ENCODE measurements at places on chromosomes 5 and 9.

DNA sequence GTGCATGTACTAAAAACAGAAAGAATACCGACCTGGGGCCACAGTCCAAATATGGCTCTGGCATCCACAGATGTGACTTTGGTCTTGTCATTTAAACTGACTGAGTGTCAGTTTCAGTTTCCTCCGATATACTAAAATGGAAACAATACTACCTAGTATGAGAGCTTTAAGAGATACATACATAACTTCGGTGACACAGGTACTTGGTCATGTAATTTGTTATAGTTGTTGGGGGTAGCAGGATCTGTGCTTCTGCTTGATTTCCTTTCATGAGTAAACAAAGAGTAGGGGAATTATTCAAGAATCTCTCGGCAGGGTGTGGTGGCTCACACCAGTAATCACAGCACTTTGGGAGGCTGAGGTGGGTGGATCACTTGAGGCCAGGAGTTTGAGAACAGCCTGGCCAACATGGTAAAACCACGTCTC, 32.1 kb downstream of the MTMR12 start:
- no peak for DNase-seq

DNA sequence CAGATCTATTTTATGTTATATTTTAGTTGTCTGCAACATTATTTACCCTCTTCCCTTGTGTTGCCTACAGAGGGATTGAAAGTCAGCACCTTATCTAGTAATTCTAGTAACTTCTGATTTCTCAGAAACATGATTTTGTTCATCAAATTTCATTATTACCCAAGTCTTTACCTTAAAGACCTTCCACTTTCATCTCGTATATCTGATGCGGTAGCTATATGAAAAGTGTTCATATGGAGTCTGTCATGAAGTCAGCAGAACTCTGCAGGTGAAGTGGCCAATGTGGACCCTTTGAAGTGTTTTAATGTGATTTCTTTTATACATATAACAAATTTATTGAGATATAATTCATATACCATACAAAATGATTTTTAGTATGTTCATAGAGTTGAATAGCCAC, 40.0 kb downstream of the SLC44A1 start:
- DNase-seq, result no peak

DNA sequence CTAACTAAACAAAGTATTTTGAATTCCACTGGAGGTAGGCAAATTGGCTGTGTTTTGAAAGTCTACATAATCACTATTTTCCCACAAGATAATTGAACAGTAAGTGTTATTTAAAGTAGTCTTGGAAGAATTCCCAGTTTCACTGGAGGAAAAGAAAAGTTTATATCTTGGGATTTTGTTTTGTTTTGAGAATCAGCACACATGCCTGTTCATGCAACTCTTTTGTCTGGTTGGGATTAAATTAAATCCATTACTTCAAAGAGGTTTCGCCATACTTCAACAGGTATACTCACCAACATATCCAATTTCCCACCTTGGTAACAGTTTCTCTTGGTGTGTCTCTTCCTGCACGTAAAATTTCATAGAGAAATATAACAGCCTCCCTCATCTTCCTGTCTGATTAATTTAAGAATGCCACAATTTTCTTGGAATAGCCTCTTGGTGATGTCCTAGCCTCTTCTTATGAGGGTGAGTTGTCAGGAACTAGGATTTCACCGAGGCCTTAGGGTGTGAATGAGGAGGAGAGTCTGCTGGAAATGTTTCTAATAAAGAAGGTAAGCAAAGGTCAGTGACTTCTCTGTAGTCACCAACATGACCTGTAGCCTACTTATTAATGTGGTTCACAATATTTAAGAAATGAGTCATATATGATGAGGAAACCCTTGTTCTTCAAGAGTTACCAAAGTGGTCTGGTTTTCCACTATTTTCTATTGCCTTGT, 48.1 kb downstream of the ITGA2 start:
- DNase-seq, result no peak

- DNase-seq, result no peak
These were observed 6.1 kb downstream of the PRDM6 start for GRCh38 chr5:123094919-123095797.

DNA sequence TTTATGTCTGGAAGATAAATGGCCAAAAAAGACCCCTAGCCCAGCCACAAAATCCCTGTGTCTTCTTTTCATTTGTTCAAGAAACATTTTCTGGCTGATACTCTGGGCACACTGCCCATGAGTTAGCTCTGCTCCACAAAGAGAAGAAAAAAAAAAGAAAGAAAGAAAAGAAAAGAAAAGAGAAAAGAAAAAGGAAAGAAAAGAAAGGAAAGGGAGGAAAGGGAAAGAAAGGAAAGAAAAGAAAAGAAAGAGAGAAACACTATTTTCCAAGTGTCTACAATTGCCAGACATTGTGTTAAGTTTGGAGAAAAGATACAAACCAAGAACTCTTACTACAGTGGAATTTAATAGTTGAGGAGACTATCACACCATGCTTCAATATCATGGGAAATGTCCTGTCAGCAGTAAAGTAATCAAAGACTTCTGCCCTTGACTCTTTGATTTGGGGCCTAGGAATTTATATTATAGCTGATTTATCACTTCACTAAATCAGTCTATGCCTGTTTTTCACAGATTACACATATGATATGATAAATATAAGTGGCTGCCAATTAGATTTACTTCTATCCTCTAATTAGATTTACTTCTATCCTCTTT, 3.0 kb downstream of the TRMO start:
- DNase-seq, result no peak

- DNase-seq, result no peak
These were observed at the start of gene HSD17B3 for GRCh38 chr9:96302021-96302420. HSD17B3 (minus strand) TSS chr9:96302176; CDS start chr9:96302104, 72 bp downstream.

- DNase-seq, result no peak
These were observed 21.3 kb downstream of the NR6A1 start for GRCh38 chr9:124749781-124750180.

GRCh38 chr5:86546582-86546981, 71.2 kb upstream of the COX7C start:
- no peak for DNase-seq

DNA sequence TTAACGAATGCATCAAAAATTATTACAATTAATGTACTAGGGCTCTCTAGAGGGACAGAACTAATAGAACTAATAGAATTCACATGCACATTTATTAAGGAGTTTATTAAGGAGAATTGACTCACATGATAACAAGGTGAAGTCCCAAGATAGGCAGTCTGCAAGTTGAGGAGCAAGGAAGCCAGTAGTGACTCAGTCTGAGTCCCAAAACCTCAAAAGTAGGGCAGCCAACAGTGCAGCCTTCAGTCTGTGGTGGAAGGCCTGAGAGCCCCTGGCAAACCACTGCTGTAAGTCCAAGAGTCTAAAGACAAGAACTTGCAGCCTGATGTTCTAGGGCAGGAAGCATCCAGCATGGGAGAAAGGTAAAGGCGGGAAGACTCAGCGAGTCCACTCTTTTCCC, 633.8 kb downstream of the SEMA5A start:
- DNase-seq, result no peak

DNA sequence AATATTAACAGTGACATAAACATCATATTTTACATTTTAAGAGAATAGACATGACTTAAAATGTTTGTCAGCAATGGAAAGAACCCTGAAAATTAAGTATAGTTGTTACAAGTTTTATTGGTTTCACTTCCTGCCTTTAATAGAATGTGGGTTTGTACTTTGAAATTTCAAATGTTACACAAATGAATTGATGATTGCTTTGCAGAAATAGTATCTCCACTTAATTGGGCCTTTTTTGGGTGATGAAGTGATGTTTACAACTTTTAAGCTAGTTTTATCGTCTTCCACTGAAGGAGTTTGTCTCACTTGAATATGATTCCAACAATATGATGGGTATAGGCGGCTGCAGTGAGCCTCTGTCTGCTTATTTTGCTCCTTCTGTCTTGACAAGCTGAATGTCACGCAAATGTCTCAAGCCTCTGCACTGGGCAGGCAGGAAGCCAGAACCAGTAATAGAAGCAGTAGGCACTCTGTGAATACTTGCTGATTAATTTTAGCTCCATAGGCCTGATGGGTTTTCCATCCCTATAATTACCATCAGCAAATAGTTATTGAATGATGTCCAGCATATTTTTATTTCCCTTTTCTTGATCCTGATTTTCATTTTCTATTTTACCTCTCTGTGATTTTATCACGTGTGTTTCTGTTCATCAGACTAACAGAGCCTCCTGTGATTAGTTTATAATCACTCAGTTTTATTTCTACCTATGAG, 10.6 kb upstream of the NR3C1 start:
- no peak for DNase-seq

DNA sequence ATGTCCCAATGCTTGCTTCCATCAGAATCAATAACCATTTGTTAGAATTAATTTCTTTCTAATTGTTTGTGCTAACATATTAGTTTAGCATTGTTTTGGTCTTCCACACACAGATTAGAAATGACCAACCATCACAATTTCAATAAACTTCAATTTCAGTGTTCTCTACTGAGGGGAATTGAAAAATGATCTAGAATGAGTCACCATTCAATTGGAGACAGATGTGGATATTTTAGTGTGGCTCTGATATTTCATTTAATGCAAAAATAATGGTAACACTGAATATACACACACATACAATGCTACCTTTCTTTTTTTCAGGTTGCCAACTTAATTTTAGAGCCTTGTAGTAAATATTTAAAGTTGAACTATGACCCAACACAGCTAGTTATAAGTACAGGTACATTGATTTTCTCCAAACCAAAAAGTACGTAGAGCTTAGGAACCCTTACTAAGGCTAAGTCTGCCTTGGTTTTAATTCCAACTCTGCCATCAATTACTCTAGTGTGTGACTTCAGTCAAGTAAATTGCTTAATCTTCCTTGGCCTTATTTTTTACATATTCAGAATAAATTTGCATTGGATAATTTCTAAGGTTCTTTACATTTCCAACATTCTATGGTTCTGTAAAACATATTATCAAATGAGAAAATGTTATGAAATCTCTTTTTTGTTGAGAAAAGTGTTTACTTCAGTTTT, 143.9 kb downstream of the DMRTA1 start:
- DNase-seq, result no peak

- no peak for DNase-seq
These were observed 157.2 kb downstream of the CDH10 start for GRCh38 chr5:24487368-24488229.

GRCh38 chr5:71658916-71659662, 60.0 kb upstream of the CARTPT start:
- no peak for DNase-seq

DNA sequence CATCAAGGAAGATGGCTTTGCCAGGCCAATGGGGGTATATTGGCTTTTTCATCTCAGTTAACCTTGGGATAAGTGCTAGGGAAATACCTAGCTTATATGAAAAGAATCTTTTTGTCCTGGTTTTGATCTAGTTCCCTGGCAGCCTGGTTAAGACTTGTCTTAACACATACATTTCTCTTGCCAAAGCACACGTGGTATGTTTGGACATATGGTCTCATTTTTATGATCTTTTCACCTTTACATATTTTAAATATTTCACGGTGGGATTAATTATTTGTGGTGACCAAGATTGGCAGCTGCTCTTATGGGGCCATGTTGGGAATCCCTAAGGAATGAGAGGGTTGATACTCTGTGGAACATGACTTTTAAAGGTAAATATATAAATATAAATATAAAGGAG, 312.5 kb downstream of the NPR3 start:
- DNase-seq, result no peak

DNA sequence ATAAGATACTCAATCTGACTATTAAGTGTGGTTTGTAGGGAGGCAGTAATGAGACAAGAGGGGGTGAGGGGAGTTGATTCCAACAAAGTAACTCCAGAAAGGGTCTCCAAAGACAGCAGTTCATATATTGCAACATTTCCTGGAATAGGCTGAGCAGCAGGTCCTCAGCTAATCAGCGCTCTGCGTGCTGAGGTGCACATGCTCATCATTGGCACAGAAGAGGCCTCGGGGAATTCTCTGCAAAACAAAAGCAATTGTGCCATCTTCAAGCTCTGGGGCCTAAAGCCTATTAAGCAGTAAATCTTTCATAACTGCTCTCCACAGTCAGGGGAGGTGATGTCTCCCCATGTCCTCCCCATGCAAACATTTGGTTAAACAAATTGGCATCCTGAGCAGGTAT, 357.3 kb downstream of the SPOCK1 start:
- no peak for DNase-seq

DNA sequence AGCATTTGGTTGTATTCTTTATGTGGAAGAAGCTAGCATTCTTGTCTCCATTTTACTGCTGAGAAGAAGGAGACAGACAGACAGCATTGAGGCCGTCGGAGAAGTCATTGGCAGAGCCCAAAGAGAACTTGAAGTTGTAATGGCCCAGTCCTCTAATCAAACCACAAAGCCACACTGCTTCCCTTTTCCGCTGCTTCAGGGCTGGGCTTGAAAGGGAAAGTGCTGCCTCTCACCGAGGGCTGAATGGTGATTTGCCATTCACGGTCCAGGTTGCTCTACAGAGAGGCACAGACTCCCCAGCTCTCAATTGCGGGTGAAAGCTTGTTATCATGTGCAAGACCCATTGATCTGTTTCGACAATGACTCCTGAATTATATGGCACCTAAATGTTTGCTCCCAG, 25.6 kb upstream of the POU4F3 start:
- no peak for DNase-seq

- no peak for DNase-seq
These were observed 33.6 kb downstream of the ERMP1 start for GRCh38 chr9:5799314-5799713.

DNA sequence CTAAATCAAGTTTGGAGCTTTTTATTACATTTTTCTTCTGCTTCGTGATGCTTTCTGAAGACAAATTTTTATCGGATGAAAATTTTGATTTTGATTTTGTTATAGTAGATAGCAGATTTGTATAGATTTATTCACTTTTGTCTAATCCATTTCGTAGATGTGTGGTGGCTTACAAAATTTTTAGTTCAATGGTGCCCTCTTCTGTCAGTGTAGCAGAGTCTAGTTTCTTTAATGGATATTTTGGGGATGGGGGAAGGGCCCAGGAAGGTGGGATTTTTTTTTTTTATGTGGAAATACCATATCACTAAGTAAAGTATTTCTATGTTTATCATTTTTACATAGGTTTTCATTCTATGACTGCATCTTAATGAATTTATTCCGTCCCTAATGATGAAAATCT, 259.9 kb upstream of the TARS1 start:
- DNase-seq, result no peak

DNA sequence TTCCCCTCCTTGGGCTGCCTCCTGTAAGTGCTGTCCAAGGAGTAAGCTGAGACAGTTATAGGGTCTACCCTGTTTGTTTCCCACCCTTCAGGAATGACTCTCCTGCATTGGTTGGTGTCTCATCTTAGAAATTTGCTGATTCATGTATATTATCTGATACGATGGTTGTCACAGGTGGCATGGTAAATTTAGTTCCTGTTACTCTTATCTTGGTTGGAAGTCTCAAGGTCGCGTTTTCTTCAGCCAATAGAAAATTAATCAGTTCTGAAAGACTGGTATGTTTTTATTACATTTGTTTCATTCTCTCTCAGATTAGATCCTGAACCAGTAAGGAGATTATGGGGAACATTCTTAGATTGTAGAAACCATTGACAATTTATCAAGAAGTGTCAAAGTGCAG, 42.7 kb downstream of the SCGB3A1 start:
- no peak for DNase-seq

- DNase-seq, result no peak
These were observed 208.8 kb downstream of the DNAH5 start for GRCh38 chr5:13735691-13736090.

GRCh38 chr5:64514612-64515011, 8.8 kb downstream of the RGS7BP start:
- no peak for DNase-seq

Measured in thoracic aorta (tissue), 2 donors.